ENCODE measurements at places on chromosomes 2 and 18. TPM values are rescaled to one million over a fixed set of nuclear protein-coding genes. Genes with fewer than 3 reads are reported as not detected.

DNA sequence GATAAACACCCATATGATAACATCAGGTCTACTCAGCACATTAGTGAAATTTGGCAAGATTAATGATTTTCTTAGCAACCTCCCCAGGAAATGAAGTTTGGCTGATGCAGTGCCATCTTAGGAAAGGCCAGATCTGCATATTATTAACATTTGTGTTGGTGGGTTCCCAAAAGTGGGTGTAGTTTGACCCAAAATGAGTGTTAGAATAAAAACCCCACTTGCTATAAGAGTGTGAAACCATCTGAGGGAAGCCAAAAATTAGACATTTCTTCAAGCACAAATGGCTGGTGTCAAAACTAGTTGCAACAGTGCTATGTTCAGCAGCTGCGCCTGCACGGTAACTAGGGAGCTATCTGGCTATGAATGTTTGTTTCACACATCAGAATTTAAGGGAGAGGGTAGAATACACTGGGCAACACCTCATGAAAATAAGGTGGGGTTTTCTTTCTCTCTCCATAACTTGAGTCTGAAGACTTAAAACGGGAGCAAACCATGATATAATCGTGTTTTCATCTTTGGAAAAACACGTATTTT, 15.9 kb upstream of the CSRNP3 start:
- no peak overlapping the region for H3K4me3 ChIP-seq
- H3K4me1 ChIP-seq: no peaks in the 10 kb centered on the region
- H3K27ac ChIP-seq: no peak overlapping the region
- H3K27me3 ChIP-seq: no peaks in the 10 kb centered on the region
- H3K36me3 ChIP-seq: no peaks in the 10 kb centered on the region

- no peaks in the 10 kb centered on the region for H3K36me3 ChIP-seq
- peaks cover 4% of the 10 kb centered on the region for H3K27me3 ChIP-seq
- DNase-seq: no peak
- H3K4me1 ChIP-seq: peaks cover 10% of the 10 kb centered on the region
- no peak overlapping the region for H3K27ac ChIP-seq
- H3K4me3 ChIP-seq: no peak overlapping the region
Measured at GRCh38 chr2:176004934-176005333, 2.9 kb upstream of the LNPK start.

DNA sequence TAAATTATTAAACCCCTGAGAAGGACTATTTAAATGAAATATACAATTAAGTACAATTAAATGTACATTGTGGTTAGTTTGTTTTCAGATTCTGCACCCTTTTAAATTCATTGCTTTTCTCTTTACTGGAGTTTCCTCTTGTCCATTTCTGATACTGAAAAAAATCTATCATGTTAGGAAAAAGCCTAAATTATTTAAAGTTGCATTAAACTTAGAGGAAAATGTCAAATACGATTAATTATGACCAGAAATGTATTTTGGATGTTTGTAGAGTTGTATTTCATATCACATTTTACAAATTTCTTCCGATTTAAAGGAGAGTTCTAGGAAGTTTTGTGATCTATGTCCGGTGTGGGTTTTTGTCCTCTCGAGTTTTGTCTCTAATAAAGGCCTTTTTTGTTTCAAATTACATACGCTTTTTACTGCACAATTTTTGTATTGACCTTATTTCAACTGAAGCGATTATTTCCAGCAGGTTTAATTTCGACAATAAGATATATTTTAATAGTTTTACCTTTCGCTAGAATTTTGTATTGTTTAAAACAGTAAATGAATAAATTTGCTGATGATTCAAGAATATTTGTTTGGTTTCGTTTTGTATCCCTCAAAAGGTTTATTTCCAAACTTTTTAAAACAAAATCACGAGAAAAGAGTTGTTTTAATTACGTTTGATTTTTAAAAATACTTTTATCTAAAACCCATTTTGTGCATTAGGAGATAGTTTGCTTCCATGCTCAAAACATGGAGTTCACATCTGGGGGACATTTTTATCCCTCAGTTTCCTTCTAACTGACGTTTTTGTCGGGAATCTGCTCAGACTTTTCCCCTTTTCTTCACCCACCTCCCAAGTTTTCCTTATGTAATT, 3.3 kb upstream of the SATB2 start:
- H3K27me3 ChIP-seq: peaks cover 59% of the 10 kb centered on the region
- H3K4me3 ChIP-seq: no peak overlapping the region
- DNase-seq: no peak

DNA sequence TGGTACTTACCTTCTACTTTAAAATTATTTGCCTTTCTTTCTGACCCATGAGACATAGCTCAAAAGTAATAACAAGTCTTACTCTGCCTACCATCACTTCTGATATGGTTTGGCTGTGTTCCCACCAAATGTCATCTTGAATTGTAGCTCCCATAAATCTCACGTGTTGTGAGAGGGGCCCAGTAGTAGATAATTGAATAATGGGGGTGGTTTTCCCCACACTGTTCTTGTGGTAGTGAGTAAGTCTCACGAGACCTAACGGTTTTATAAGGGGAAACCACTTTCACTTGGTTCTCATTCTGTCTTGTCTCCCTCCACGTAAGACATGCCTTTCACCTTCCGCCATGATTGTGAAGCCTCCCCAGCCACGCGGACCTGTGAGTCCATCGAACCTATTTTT, 47.5 kb downstream of the GALNT3 start:
- H3K36me3 ChIP-seq: no peaks in the 10 kb centered on the region
- no peaks in the 10 kb centered on the region for H3K27me3 ChIP-seq
- no peaks in the 10 kb centered on the region for H3K4me1 ChIP-seq
- H3K27ac ChIP-seq: no peak overlapping the region
- DNase-seq: no peak

TMEM37 gene
- total RNA-seq: not detected

GRCh38 chr2:190447766-190448165, 39.6 kb downstream of the MFSD6 start:
- no peaks in the 10 kb centered on the region for H3K27me3 ChIP-seq
- peaks cover 14% of the 10 kb centered on the region for H3K36me3 ChIP-seq
- H3K4me3 ChIP-seq: no peak overlapping the region

ANXA4 gene
- 17.5 TPM for total RNA-seq

SERPINB11 gene
- total RNA-seq: not detected

Measured in activated CD8-positive, alpha-beta T cell treated with anti-CD3 and anti-CD28 coated beads for 36 hours (primary cell).